ENCODE measurements at places on chromosomes 4 and X. TPM values are rescaled to one million over a fixed set of nuclear protein-coding genes. Genes with fewer than 3 reads are reported as not detected.

The TMEM35A gene
- not detected for total RNA-seq

The SMARCA5 gene
- total RNA-seq: 36.0 TPM

The GLUD2 gene
- 1.5 TPM for total RNA-seq

The ALAS2 gene
- 0.38 TPM for total RNA-seq

The ERCC6L gene
- total RNA-seq: not detected

The PLXNB3 gene
- total RNA-seq: 2.9 TPM

The CT45A3 gene
- not detected for total RNA-seq

The SHOX gene
- not detected for total RNA-seq

The ZNF157 gene
- not detected for total RNA-seq

The SPANXA1 gene
- not detected for total RNA-seq

The RAI2 gene
- 23.6 TPM for total RNA-seq

The RADX gene
- 2.3 TPM for total RNA-seq

The TEX13A gene
- total RNA-seq: not detected

The NKX6-1 gene
- total RNA-seq: not detected

The LRP2BP gene
- total RNA-seq: 2.8 TPM

The CXCL5 gene
- total RNA-seq: not detected

The PABPC4L gene
- total RNA-seq: 0.66 TPM

The RASSF6 gene
- total RNA-seq: not detected

The ADGRG4 gene
- total RNA-seq: not detected

The CT83 gene
- total RNA-seq: not detected

The USP11 gene
- total RNA-seq: 42.2 TPM

The SCML2 gene
- 1.1 TPM for total RNA-seq

The OPRPN gene
- not detected for total RNA-seq

The C1GALT1C1 gene
- 19.7 TPM for total RNA-seq

The GYPA gene
- total RNA-seq: not detected

The KCND1 gene
- 0.30 TPM for total RNA-seq

The CHRNA9 gene
- total RNA-seq: not detected

The TCEAL7 gene
- 2.6 TPM for total RNA-seq

The CENPE gene
- 0.85 TPM for total RNA-seq

The BEND4 gene
- total RNA-seq: not detected

The MTNR1A gene
- total RNA-seq: not detected

The ART3 gene
- total RNA-seq: 105 TPM

The WDR17 gene
- 0.38 TPM for total RNA-seq

The ADGRG2 gene
- 0.16 TPM for total RNA-seq

The BEX5 gene
- 0.99 TPM for total RNA-seq

The TRIM75 gene
- total RNA-seq: not detected

The KLB gene
- total RNA-seq: not detected

The ADAM29 gene
- total RNA-seq: not detected

The ACE2 gene
- total RNA-seq: 14.0 TPM

The COMMD8 gene
- total RNA-seq: 20.8 TPM

The ODAPH gene
- total RNA-seq: not detected

All from left ventricle myocardium inferior (tissue), 1 donor.